Large intestine (tissue), 12 donors: ENCODE measurements at places on chromosomes 13 and 19.

GRCh38 chr13:74904556-74904955, 577.4 kb downstream of the TBC1D4 start:
- no peak overlapping the region for H3K4me3 ChIP-seq
- no peaks in the 10 kb centered on the region for H3K36me3 ChIP-seq
- DNase-seq, result no peak
- no peaks in the 10 kb centered on the region for H3K27me3 ChIP-seq
- H3K4me1 ChIP-seq, result no peaks in the 10 kb centered on the region

DNA sequence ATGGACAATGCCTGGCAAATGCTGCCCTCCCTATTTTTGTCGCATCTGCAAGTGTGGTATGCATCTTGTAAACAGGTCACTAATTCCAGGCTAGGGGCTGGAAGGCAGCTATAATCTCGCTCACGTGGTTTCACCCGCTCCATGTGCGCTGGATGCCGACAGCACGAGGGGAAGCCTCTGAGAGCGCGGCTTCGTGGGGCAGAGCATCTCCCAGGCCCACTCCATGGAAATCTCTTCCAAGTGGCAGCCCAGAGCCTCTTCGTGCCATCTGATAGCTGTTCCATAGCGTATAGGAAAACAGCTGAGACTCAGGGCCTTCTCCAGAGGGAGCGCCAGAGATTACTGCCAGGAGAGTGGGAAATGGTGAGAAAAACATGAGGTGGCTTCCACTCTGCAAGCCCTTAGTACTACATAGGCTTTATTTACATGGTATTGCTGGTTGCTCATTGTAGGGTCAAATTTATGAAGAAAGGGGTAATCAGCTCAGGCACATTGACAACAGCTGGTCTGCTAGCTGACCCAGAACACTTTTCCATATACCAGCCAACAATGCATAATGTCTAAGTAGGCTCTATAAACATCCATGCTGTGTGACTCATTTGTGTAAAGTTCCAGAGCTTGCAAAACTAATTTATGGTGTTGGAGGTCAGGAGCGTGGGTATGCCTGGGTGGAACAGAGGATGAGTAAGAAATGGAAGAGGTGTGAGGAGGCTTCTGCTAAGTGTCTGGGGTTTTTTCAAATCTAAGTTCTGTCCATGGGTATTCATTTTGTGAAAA, 165.2 kb downstream of the SHISA2 start:
- no peaks in the 10 kb centered on the region for H3K36me3 ChIP-seq
- no peak overlapping the region for H3K27ac ChIP-seq
- H3K4me1 ChIP-seq, result no peaks in the 10 kb centered on the region
- H3K27me3 ChIP-seq, result no peaks in the 10 kb centered on the region

DNA sequence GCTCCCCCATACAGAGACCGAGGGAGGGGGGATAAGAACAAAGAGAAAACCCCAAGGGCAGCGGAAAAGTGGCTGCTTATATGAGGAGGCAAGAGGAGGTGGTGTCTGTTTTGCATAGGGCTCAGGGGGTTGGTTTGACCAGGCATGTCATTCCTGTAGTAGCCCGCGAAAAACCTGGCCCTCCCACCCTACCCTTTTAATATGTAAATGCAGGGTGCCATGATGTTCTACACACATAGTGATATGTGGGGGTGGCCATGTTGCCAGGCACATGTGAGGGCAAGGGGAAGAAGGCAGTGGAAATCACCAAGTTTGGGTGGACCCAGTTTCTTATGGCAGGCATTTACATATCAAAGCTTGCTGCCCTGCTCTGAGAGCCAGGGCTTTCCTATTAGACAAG, 203.5 kb upstream of the UBL3 start:
- no peak overlapping the region for H3K4me3 ChIP-seq
- H3K4me1 ChIP-seq, result peaks cover 5% of the 10 kb centered on the region
- no peaks in the 10 kb centered on the region for H3K36me3 ChIP-seq

- no peak for DNase-seq
- H3K4me1 ChIP-seq, result no peaks in the 10 kb centered on the region
- no peaks in the 10 kb centered on the region for H3K27me3 ChIP-seq
- no peak overlapping the region for H3K27ac ChIP-seq
- H3K4me3 ChIP-seq, result no peak overlapping the region
- peaks cover 2% of the 10 kb centered on the region for H3K36me3 ChIP-seq
Measured at GRCh38 chr13:49571299-49572240, 13.8 kb downstream of the RCBTB1 start.

- peaks cover 5% of the 10 kb centered on the region for H3K27me3 ChIP-seq
- H3K4me3 ChIP-seq, result no peak overlapping the region
- DNase-seq, result no peak
- H3K27ac ChIP-seq, result no peak overlapping the region
Measured at GRCh38 chr19:29860492-29860891, 48.7 kb downstream of the CCNE1 start.

GRCh38 chr19:50994129-50994528, 7.3 kb downstream of the KLK8 start:
- no peak overlapping the region for H3K4me3 ChIP-seq
- H3K27ac ChIP-seq, result no peak overlapping the region
- H3K27me3 ChIP-seq, result peaks cover 3% of the 10 kb centered on the region
- no peaks in the 10 kb centered on the region for H3K36me3 ChIP-seq
- H3K4me1 ChIP-seq, result no peaks in the 10 kb centered on the region

GRCh38 chr13:64688893-64689677, 2541.1 kb downstream of the PCDH9 start:
- no peak for DNase-seq
- no peaks in the 10 kb centered on the region for H3K27me3 ChIP-seq
- no peak overlapping the region for H3K27ac ChIP-seq
- no peak overlapping the region for H3K4me3 ChIP-seq
- H3K4me1 ChIP-seq, result no peaks in the 10 kb centered on the region

- H3K27ac ChIP-seq, result no peak overlapping the region
- no peaks in the 10 kb centered on the region for H3K27me3 ChIP-seq
- no peak for DNase-seq
Measured at GRCh38 chr19:46384396-46384795, 29.0 kb downstream of the CCDC8 start.

DNA sequence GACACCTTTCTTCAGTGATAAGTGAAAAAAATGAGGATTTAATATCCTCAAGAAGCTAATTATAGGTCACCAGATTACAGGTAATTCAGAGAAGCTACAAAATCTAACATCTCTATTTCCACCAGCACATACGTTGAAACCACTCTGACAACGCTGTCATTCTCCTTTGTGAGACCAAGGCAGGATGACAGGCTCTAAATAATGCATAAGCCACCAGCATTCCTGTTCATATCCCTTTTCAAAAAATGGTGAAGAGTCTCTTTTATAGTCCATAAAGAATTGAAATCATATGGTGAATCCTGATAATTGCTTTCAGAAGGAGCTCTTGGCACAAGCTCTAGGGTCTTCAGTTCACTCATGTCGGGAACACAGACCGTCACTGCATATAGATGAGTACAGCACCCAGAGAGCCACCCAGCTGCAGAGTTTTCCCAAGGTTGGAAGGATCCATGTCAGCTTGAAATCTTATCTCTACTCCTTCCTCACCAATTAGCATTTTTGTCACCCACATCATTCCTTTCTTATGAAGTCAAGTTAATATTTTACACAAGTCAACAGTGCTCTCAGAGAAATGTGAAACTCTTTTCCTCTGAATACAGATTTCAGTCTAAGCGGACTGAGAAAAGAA, 431.4 kb downstream of the TBC1D4 start:
- H3K27me3 ChIP-seq, result no peaks in the 10 kb centered on the region
- no peak for DNase-seq
- no peak overlapping the region for H3K27ac ChIP-seq
- H3K36me3 ChIP-seq, result no peaks in the 10 kb centered on the region

DNA sequence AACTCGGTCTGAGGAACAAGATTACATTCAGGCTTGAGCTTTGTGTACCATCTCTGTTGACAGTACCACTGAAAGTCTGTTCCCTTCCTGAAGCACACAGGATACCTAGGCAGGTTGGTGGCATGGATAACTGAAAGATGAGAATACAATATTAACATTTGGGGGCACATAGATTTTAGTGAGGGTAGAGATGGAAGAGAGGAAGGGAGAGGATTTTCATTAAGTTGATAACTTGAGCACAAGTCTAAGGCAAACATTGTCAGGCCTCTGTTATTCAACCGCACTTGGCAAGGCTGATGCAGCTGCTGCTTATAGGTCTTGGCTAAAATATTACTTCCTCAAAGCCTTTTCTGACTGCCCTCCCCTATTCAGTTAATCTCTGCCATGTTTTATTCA, 10.9 kb downstream of the MIR17HG start:
- H3K4me3 ChIP-seq, result no peak overlapping the region
- H3K27ac ChIP-seq, result no peak overlapping the region
- H3K27me3 ChIP-seq, result no peaks in the 10 kb centered on the region
- H3K36me3 ChIP-seq, result peaks cover 15% of the 10 kb centered on the region

DNA sequence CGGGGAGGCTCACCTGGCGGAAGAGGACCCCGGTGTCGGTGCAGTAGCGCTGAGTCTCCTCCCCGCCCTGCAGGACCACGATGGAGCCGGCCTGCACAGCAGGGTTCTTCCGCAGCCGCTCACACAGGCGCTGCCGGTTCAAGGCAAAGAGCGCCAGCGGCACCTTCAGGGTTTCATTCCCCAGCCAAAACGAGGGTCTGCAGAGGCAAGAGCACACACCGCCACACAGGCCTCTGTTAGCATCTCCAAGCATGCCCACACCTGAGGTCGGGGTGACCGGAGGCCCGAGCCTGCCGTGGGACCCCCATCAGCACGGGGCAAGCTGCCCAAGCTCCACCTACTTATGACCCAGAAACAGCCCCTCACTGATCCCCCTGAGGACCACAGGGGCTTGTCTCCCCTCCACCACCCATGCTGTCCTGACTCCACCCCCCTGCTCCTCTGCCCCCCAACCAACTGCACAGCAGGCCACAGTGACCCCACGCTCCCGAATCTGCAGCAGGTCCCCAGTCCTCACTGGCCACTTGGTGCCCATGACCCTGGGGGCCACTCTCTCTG, 8.9 kb downstream of the PEPD start:
- no peak overlapping the region for H3K27ac ChIP-seq
- H3K4me1 ChIP-seq, result peaks cover 12% of the 10 kb centered on the region
- H3K36me3 ChIP-seq, result peaks cover 38% of the 10 kb centered on the region
- H3K27me3 ChIP-seq, result no peaks in the 10 kb centered on the region
- DNase-seq, result no peak

DNA sequence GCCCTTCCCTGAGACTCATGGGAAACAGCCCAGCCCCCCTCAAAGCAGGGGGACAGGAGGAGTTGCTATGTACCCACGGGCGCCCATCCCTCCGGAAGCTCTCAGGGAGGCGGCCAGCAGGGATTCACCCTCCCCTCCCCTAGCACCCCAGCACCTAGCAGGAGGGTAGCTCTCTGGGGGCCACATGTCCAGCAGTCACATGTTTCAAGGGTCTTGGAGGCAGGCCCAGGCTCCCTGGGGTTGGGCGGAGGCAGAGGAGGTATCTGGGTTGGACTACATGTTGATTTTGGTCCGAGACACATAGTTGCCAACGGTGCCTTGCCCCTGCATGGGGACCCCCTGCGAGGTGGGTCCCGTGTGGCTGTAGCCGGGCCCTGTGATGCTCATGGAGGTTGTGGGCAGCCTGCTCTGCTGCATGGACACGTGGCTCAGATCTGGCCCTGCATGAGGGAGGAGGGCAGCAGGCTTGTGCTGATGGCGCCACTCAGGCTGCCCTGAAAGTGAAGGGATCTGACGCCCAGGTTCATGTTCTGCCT, 7.0 kb upstream of the RNF6 start:
- no peak overlapping the region for H3K4me3 ChIP-seq
- H3K36me3 ChIP-seq, result no peaks in the 10 kb centered on the region
- no peaks in the 10 kb centered on the region for H3K4me1 ChIP-seq
- no peak overlapping the region for H3K27ac ChIP-seq

GRCh38 chr13:64819081-64819480, 2411.1 kb downstream of the PCDH9 start:
- DNase-seq, result no peak
- H3K4me1 ChIP-seq, result no peaks in the 10 kb centered on the region

DNA sequence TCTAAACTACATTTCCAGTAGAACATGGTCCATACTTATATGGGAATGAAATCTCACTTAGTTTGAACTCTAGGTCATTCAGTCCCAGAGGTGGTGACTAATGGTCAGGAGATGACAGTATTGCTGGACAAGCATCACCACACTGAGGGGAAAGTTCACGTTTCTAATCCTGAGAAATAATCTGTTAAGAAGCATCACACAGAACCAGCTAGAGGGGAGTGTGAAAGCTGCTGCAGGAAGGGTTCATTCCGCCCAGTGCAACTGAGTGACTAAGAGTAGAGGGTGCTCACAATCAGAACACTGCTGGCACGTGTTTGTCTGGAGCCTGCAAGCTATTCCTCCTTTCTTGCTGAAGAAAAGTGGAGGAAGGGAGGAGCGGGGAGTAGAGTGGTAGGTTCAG, 2.7 kb downstream of the COL4A1 start:
- H3K4me3 ChIP-seq, result no peak overlapping the region
- no peak overlapping the region for H3K27ac ChIP-seq
- peaks cover 4% of the 10 kb centered on the region for H3K27me3 ChIP-seq
- DNase-seq, result no peak

DNA sequence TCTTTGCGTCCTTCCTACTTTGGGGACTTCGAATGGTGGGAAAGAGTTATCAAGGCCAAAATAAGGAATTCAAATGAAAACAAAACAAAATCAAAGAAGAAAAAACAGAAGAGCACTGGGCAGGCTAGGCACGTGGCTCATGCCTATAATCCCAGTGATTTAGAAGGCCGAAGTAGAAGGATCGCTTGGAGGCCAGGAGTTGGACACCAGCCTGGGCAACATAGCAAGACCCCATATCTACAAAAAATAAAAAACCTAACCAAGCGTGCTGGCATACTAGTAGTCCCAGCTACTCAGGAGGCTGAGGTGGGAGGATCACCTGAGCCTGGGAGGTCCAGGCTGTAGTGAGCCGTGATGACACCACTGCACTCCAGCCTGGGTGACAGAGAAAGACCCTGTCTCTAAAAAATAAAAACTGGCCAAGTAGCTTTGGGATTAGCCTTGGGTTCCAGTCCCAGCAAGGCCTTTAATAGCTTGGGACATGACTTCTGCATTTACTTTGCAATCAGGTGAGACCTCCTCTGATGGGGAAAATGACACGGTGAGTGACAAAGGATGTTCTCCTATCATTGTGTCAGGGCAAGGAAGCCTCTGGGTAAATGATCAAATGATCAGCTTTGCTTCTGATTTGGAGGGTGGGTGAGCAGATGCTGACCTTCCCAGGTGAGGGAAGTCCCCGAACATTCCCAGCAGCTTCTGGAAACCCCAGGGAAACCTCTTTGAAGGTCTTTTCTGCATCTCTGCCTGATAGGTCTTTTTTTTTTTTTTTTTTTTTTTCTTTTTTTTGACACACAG, 7.1 kb downstream of the ICAM1 start:
- DNase-seq, result no peak
- H3K36me3 ChIP-seq, result peaks cover 12% of the 10 kb centered on the region
- H3K4me3 ChIP-seq, result no peak overlapping the region
- H3K27me3 ChIP-seq, result peaks cover 2% of the 10 kb centered on the region

DNA sequence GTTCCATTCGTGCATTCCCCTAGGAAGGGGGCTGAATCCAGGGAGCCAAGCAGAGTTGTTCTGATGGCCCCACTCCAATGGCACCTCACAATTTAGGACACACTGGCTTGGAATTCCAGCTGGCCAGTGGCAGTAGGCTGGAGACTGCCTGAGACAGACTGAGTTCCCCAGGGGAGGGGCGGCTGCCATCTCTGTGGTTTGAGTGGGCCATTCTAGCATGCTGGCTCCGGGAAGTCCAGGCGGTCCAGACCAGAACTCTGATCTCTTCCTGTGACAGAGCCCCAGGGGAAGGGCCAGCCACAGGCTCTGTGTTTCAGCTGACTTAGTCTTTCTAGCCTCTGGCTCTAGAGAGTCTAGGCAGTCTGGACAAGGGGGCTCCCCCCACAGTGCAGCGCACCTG, 29.5 kb upstream of the SLC7A1 start:
- no peaks in the 10 kb centered on the region for H3K36me3 ChIP-seq
- DNase-seq, result no peak
- H3K27me3 ChIP-seq, result peaks cover 7% of the 10 kb centered on the region
- no peak overlapping the region for H3K27ac ChIP-seq
- no peaks in the 10 kb centered on the region for H3K4me1 ChIP-seq
- no peak overlapping the region for H3K4me3 ChIP-seq
